ENCODE measurements at places on chromosomes 11 and 22.

- DNase-seq: no peak
These were observed 26.0 kb downstream of the MUC2 start for GRCh38 chr11:1100417-1101245.

DNA sequence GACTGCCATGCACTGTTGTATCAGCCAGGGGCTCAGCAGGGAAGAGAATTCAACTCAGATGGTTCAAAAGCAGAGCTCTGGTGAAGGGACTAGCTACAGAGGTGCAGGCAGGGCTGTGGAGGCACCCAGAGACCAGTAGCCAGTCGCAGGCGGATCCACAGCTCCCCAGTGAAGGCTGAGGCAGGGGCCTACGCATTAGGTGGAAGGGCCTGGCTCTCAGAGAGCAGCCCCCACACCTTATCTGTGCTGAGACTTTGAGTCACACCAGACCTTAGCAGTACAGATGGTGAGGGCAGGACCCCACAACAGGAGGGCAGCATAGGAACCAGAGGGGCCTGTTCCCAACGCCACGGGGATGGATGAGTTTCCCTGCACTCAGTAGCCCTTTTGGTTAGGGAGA lies 189.6 kb downstream of the DSCAML1 start:
- DNase-seq: no peak

DNA sequence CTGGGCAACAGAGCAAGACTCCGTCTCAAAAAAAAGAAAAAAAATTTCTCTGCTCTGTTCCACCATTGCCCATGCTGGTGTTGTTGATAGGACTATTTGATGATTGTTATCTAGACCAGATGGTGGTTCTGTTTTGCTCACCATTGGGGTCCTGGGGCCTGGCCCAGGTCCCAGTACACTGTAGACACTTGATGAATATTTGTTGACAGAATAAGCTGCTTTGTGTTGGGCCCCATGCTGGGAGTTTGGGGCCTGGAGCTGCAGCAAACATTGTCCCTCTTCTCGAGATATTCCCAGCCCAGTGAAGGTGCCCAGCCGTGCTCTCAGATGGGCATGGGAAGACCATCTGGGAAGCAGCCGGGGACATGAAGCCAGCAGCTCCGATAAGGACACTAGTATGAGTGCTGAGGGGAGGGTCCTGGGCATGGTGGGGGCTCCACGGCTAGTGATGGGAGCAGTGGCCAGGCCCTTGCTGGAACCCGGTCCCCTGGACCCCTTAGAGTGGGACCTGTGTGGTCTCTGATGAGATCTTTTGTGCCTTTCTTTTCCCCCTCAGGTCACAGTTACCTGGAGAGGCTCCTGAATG lies 13.6 kb downstream of the INCENP start:
- DNase-seq: no peak

GRCh38 chr11:12276831-12277475 lies 100.4 kb upstream of the PARVA start:
- DNase-seq: no peak

- no peak for DNase-seq
These were observed 72.1 kb downstream of the LRRC32 start for GRCh38 chr11:76598426-76598839.

DNA sequence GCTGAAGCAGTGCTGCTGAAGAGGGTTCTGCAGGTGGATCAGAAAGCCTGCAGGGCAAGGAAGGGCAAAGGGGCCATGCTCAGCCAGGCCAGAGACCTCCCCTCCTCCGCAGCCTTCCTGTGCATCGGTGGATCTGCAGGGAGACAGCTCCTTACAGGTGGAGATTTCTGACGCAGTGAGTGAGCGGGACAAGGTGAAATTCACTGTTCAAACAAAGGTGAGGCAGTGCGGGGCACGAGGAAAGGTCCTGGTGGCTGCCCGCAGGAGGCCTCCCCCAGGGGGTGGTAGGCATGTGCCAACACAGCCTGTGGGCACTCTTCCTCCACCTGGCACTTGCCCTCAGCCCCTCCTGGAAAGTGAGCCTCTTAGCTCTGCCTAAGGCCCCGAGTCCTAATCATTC lies 8.6 kb downstream of the CFL1 start:
- no peak for DNase-seq

DNA sequence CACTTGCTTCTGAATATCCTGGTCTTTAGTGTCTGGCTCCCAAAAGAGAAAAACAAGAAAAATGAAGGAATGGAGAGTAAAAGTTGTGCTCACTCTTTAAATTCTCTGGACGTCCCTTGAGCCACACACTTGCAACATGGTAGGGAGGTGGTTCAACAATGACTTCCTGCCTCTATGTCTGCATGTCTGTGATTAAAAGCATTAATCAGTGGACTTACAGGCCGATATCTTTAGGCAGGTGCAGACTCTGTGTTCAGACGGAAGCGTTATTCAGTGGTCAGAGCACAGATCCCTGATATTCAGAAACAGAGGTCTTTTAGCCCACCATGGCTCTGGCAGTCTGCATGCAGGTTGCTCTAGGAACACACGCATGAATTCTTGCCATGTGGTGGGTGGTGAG lies 1920.0 kb upstream of the RAG2 start:
- no peak for DNase-seq

DNA sequence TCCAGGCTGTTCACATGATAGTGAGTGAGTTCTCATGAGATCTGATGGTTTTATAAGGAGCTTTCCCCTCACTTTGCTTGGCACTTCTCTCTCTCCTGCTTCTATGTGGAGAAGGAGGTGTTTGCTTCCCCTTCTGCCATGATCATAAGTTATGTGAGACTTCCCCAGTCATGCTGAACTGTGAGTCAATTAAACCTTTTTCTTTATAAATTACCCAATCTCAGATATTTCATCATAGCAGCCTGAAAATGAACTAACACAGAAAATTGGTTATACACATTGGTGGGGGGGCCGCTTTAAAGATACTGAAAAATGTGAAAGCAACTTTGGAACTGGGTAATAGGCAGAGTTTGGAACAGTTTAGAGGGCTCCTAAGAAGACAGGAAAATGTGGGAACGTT lies 741.1 kb upstream of the LUZP2 start:
- no peak for DNase-seq
